ENCODE measurements at places on chromosomes 7 and 10.

DNA sequence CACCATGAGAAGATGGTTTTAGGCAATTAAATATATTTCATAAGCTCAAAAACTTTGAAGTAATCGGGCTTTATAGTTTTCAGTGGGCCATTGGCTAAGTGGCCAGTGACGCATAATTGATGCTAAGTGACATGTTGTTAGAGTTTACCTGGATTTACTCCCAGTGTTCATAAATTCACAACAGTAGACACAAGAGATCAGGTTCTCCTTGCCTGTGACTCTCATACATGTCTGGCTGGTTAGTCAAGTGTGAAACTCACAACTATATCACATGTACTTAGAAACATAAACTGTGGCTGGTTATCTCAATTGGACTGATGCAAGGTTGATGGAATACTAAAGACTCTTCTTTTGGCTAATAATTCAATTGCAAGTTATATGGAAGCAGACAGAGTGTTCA is 26.2 kb downstream of the ASB15 start:
- DNase-seq, result no peak

DNA sequence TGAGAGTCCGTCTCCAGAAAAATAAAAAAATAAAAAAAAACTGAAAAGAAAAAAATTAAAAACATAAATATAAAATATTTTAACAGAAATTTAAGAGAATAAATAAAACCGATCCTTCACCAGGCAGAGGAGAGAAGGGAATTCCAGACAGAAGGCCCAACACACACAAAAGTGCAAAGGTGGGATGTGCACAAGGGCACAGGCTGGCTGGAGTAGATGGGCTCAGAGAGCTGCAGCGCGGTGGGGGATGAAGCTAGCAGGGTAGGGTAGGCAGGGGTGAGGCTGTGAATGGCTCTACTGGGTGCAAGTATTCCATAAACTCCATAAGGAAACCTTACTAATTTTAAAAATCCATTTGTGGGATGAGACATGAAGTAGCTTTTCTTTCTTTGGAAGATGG is 15.7 kb upstream of the ARPC1A start:
- DNase-seq, result no peak

GRCh38 chr7:96887426-96887825 is 117.9 kb upstream of the DLX6 start:
- no peak for DNase-seq

DNA sequence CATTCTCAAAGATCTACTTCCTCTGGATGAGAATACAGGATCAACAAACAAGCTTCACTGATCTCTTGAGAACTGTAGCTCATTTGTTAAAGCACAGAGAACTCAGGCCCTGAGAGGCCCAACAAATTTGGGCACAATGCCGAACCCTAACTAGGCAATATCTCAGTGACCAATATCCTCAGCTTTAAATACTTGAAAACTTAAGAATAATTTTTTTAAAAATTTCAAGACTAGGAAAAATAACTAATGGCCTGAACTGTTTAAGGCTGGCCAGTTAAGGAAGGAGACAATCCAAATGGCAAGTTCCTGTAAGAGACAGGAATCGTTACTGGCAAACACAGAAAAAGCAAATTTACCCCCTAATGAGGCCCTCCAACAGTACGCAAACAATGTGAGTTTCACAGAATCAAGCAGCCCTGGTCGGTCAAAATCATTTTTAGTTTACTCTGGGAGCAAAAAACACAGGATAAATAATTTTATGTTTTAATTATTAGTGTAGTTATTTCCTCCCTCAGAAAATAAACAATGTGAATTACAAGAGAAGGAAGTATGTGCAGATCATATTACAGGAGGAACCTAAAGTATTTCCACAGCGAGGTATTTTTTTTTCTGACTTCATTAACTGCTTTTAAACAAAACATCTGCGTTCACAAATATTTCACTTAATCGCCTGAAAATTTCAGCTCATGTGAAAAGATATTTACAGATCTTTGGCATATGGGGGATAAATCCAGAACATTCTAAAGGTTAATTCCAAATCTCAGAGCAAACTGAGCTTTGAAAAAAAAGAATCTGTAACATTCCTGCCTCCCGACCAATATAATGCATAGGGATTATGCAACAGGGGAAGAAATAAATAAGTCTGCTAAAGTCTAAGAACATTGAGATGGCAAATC is 39.5 kb downstream of the NT5C2 start:
- no peak for DNase-seq

GRCh38 chr10:81068460-81068859 is 530.8 kb downstream of the SH2D4B start:
- no peak for DNase-seq

GRCh38 chr10:1659221-1659791 is 78.0 kb downstream of the ADARB2 start:
- no peak for DNase-seq

- DNase-seq, result no peak
These were observed 34.6 kb downstream of the TRIM8 start for GRCh38 chr10:102678842-102679289.

DNA sequence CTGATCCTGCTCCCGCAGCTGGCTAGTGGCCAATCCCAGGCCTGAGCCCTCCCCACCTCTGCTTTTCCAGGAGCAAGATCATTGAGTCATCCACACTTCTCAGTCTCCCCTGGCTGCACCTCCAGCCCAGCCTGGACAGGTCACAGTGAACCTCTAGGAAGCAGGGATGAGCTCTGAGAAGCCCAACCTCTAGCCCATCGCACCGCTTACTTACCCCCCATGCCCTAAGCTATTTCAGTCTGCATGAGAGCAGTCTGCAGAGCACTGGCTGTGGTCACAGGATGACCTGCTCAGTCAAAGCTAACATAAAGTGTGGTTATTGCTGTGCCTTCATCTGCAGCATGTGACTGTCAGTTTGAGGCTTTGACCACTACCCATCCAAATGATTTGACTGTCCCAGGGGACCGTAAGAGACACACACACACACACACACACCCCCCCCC is 129.2 kb downstream of the SORBS1 start:
- no peak for DNase-seq

GRCh38 chr10:119419931-119420330 is 122.6 kb downstream of the RGS10 start:
- DNase-seq, result no peak

- DNase-seq, result no peak
These were observed 47.9 kb upstream of the NPFFR1 start for GRCh38 chr10:70331486-70332268.

GRCh38 chr10:122157451-122157850 is 113.6 kb upstream of the BTBD16 start:
- no peak for DNase-seq

- DNase-seq, result no peak
These were observed 23.8 kb downstream of the PLPP4 start for GRCh38 chr10:120480848-120481247.
